LHCN-M2 (cell line): ENCODE measurements at places on chromosomes 6 and 20.

DNA sequence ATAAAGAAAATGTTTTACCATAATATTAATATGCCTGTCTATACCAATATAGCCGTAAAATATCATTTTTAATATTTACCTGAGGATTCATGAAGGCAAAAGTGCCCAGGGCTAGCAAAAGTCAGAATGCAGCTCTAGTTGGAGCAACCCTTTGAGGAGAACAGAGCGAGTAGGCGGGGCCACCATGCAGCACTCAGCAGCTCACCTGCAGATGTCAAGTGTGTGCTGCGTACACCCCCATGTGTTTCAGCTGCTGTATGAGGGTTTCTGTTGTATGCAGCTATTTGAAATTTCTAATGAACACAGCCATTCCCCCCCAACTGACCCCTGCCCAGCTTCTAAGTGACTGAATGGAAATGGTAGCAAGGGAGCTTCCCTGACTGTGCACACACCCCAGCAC, 508.0 kb downstream of the QKI start:
- DNase-seq, result no peak

GRCh38 chr6:106693418-106693817, 64.0 kb downstream of the QRSL1 start:
- peak; percentile 36 for DNase-seq

DNA sequence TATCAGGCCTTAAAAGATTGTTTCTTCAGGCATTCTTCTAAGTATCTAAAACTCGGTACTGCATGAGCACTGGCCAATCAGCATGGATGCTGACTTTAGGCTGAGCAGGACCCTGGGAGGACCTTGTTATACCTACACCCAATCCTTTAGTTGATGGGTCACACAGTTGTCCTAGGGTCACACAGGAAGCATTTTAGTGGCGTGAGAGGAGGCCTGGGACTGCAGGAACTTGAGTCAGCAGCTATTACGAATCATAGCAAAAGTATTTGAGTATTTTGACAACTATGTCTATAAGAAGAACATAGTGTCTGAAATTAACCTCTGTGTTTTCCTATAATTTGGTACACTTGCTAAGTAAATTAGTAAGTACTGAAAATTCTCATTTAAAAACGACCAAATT, 741.4 kb downstream of the HACE1 start:
- DNase-seq, result peak; percentile 53

- no peak for DNase-seq
Observed at GRCh38 chr20:8809107-8809953, 259.6 kb upstream of the PLCB4 start.

- no peak for DNase-seq
Observed at GRCh38 chr6:917296-917695, 224.4 kb upstream of the EXOC2 start.
